CD4-positive, alpha-beta T cell treated with Interleukin-6 for 4 hours (primary cell): ENCODE measurements at places on chromosomes 1 and 21.
A peak's percentile ranks its signal among the peaks of the same experiment; 100 is the strongest.

DNA sequence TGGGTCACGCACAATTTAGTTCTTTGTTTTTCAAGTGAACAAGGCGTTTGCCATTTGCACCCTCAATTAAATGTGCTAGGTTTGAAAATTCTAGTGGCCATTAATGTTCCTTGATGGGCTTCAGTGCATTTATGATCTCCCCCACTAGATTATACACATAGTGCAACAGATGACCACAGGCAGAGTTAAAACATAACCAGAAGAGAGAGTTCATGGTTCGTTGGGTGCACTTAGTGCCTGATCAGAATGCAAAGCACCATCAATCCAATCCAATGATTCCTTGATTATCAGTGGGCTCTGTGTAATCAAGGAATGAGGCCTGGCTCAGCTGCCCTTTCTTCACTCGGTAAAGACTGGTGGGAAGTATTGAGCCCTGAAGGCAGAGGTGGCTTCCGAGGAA lies 334.5 kb downstream of the PRDM2 start:
- no peak for DNase-seq

DNA sequence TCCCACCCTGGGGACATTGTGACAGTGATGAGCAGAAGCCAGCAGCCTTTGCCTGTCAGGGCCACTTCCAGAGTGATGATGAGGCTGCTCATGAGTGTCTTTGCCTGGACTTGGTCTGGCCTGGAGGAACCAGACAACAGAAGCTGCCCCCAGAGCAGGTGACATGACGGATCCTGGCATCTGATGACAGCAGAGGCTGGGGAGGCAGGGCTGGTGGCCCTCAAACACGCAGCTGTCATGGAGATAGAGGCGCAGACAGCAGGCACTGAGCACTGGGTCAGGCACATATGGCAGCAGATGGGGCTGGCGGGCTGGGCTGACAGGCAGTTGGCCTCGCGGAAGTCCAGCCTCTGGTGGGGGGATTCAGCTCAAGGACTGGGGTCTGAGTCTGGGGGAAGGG lies 66.4 kb upstream of the STUM start:
- DNase-seq: no peak

GRCh38 chr1:82386365-82387011 lies 585.8 kb downstream of the ADGRL2 start:
- DNase-seq: no peak

DNA sequence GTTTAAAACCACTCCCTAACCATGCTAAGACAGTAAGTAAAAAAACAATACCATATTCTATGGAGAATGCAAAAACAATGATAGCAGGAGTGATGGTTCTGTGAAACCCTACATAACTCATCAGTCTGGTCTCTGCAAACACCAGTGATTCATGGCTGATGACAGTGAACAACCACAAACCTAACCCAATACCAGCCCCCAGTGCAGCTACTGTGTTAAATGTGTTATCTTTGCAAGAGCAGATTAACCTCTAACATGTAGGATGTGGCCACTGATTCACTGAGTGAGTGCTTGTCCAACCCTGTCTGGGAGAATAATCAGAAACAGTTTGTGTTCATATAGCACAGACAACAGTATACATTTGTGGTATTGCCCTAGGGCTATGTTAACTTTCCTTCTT lies 100.2 kb upstream of the COG2 start:
- DNase-seq: no peak

DNA sequence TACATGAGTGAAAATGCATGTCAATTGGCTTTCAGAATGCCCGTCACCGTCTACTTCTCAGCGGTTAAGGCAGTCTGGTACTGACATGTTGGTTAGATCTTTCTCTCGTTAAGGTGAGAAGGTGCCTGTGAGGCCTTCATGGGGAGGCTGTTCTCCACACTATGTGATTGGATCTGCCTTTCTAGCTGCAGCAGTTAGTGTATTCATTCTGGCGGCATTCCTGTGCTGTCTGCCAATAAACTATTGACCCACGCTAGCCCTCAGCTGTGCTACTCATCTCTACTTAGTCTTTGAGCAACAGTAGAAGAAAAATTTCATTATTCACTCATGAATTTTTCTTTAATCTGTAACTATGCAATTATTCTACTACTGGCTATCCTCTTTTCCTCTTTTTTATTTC lies 32.0 kb downstream of the CCSAP start:
- DNase-seq: no peak

- DNase-seq: no peak
Observed at GRCh38 chr1:232986527-232986922, 36.1 kb downstream of the NTPCR start.

DNA sequence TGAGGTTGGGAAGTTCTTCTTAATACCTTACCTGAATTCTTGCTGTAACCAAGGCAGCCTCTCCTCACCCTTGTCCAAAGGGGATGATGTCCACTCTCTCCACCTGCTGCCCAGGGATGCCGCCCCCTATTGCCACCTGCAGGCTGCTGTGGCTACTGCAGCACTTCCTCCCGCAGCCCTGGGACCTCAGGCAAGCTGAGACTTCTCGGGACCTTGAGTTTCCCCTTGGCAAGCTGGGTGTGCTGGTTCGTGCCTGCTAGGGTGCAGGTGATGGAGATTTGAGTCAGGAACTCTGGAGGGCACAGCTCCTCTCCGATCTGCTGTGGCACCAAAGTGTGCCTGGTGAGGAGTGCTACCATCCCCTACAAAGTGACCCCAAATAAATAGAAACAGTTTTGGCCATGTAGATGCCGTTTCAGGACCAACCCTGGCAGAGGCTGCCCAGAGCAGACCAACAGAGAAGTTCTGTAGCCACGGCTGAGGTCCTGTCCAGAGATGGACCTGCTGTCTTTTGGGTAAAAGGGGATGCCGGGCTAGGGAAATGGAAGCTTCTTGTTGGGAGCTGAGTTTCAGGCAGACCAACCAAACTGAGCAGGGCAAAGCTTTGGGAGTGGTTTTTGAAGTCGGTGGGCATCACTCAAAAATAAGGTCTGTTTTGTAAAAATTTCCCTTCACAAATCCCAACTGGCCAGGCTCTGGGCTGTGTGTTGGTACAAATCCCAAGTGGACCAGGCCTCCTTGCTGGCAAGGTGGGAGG lies 31.7 kb downstream of the RUNX3 start:
- DNase-seq: peak; percentile 52

- DNase-seq: no peak
Observed at GRCh38 chr1:31435471-31436409, 22.7 kb downstream of the SERINC2 start.

DNA sequence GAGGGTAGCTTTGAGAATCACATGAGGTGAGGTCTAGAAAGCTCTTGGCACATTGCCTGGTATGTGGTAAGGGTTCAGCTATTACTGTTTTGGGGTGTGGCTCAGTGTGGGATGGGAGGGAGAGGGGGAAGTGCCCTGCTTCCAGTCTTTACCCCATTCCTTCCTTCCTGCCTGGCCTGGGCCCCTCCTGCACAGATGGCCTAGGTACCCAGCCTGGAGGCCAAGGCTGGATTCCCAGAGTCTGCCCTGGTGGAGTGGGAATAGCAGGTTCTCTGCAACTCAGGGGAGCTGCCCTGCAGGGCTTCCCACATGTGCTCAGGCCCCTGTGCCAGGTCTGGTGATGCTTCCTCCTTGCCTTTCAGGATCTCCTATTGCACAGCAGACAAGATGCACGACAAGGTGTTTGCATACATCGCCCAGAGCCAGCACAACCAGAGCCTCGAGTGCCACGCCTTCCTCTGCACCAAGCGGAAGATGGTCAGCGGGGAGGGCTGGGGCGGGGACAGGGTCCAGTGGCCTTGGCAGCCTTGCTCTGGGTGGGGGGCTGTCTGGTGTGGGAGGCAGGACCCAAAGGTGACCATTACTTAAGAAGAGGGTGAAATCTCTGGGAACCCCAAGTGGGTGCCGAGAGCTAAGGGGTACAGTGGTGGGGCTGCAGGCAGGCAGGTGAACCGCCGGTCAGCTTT lies 13.5 kb downstream of the LDLRAP1 start:
- DNase-seq: peak; percentile 75

GRCh38 chr1:179142889-179143299 lies 61.0 kb downstream of the TOR3A start:
- DNase-seq: no peak

DNA sequence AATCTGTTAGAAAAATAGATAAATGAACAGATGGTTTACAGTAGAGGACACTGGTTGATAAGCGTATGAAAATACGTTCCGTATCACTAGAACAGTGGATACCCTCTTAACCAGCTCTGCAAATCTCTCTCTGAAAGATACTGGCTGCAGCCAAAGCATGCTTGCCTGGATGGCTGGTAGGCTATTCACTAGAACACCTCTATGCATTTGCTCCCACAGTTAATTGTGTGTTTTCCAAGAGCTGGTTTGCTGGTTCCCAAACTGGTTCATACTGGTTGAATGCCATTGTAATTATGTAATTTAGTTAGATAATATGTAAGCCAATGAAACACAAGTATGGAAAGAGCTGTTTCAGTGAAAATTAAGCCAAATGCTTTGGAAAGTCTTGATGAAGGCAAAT lies 126.6 kb downstream of the C1orf21 start:
- DNase-seq: no peak
